Inflammatory macrophage (primary cell): ENCODE measurements at places on chromosomes 1 and 21.
A peak's percentile ranks its signal among the peaks of the same experiment; 100 is the strongest.

GRCh38 chr1:5728663-5729355, 263.4 kb downstream of the NPHP4 start:
- no peak for DNase-seq

GRCh38 chr1:111904478-111905218, 84.8 kb downstream of the KCND3 start:
- DNase-seq = no peak

- DNase-seq = no peak
Measured at GRCh38 chr21:31030367-31031106, 7.7 kb downstream of the KRTAP19-8 start.

DNA sequence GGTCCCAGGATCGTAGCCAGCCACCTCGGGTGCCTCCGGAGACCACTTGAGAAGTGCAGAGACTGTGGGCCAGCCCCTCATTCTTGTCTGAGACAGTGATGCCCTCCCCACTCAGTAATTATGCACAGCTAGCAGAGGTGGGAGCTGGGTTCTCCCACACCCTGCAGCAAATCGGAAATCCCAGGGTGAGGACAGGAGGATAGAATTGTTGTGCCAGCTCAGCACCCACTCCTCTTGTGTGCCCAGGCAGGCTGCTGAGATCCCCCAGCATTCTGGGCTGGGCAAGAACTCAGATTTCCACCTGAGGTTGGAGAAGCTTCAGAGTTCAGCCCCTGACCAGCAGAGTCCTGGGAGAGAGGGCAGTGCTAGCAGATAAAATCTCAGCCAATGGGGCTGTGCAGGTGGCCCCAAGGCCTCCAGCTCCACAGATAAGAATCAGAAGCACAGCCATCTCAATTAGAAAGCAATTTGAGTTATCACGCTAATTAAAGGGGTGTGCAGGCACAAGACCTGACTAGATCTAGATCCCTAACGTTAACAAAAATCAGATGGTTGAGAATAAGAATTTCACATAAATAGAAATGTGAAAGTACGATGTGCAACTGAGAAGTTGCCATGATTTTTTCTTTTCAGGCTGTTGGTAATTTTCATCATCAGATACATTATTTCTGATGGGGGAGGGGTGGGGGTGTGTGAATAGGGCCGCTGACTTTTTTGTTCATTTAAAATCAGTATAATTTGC, 45.5 kb upstream of the IRF2BP2 start:
- DNase-seq = no peak

GRCh38 chr1:61812916-61813315, 70.6 kb downstream of the PATJ start:
- DNase-seq = peak; percentile 49

DNA sequence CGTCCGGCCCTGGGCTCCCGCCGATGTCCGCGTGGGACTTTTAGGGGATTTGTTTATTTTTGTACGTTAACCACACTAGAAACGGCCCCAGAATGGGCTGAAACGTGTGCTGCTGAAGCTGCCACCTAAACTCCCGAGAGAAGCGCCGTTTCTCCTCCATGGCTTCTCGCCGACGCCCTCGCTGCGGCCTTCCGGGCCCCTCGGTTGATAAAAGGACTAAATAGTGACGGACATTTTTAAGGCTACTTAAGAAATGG, 678 bp upstream of the PTTG1IP start:
- DNase-seq = no peak

GRCh38 chr21:35138665-35139381, 89.7 kb upstream of the RUNX1 start:
- no peak for DNase-seq

- no peak for DNase-seq
Measured at GRCh38 chr1:3545363-3546047, 65.8 kb downstream of the MEGF6 start.

DNA sequence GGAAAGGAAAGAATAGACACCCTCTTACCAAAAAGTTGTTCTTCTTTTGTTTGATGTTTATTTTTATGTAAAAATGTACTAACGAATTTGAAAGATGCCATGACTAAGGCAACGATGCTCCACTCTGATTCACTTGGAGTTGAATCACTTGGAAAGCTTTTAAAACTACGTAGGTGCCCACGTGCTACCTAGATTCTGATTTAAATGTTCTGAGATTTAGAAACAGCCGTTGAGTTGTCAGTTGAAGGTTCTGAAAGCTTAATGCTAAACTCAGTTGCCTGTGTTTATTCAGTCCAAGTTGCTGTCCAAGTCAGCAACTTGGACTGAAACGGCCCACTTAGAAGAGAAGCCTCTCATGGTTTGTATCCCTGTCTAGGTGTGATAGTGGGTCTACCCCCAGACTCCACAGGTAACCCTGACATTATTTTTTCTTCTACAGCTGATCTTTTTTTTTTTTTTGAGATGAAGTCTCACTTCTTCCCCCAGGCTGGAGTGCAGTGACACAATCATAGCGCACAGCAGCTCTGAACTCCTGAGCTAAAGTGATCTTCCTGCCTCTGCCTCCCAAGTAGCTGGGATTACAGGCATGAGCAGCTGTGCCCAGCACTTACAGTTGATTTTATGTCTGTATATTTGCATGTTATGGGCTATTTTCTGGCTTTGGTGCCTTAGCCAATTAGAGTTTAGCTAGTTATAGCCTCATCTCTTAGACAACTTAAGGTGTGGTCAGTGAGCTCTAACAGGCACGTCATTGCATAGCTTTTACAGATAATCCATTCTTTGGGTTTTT, 1.4 kb upstream of the VAMP4 start:
- DNase-seq = no peak

- no peak for DNase-seq
Measured at GRCh38 chr1:56034847-56035481, 544.4 kb downstream of the PLPP3 start.

- DNase-seq = no peak
Measured at GRCh38 chr1:113369040-113369439, 21.3 kb upstream of the MAGI3 start.

- DNase-seq = no peak
Measured at GRCh38 chr1:203478231-203478630, 2.6 kb downstream of the PRELP start.

GRCh38 chr1:91680556-91681155, 180.0 kb downstream of the CDC7 start:
- DNase-seq = no peak

DNA sequence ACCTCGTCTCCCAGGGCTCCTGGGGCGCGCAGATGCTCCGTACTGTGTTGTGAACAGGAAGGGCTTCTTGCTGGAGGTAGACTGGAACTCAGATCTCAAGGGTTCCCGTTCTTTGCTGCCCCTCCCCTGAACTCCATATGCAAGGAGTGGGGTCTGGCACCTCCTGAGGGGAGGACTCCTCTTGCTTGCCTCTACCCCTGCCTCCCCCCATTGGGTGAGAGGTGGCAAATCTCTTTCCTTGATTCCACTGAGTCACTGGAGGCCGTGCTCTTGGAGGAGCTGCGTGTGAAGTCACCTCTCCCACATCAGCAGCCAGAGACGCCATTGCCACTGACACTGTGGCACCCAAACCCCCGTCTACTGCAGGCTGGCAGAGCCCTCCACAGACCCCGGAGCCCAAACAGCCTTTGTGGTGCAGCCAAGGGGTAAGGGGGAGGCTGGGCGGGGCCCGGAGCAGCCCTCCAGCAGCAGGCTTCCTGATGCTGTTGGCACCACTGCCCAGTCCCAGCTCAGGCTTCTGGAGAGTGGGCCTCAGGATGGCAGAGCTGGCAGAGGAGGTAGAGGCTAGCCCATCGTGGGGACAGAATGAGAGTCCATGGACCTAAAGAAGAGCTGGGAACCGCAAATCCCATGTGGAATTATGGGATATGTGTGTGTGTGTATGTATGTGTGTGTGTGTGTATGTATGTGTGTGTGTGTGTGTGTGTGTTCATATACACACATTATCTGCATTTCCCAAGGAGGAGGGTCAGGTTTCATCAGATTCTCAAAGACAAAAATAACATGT, 104.9 kb upstream of the RUNX3 start:
- DNase-seq = no peak

GRCh38 chr1:19400192-19400611, 85.1 kb downstream of the CAPZB start:
- DNase-seq = no peak

GRCh38 chr1:46053734-46054133, 78.7 kb downstream of the PIK3R3 start:
- no peak for DNase-seq

DNA sequence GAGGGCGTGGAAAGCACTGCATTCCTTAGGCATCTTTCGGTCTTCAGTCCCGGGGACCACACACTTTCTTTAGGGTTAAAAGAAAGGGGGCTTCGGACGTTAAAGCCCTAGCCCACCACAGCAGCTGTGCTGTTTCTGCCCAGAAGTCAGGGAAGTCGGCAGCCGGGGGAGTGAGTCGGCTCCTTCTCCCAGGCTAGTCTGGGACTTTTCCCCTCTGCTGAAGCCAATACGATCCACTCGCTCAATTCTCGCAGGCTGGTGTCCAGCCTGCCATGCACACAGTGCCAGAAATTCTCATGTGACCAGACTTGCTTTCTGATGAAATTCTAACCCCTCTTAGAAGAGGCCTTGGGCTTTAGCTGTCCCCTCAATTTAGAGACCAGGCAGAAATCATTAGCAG, 67.7 kb downstream of the BCAR3 start:
- no peak for DNase-seq

GRCh38 chr1:222522105-222522915, 25.6 kb downstream of the HHIPL2 start:
- no peak for DNase-seq

DNA sequence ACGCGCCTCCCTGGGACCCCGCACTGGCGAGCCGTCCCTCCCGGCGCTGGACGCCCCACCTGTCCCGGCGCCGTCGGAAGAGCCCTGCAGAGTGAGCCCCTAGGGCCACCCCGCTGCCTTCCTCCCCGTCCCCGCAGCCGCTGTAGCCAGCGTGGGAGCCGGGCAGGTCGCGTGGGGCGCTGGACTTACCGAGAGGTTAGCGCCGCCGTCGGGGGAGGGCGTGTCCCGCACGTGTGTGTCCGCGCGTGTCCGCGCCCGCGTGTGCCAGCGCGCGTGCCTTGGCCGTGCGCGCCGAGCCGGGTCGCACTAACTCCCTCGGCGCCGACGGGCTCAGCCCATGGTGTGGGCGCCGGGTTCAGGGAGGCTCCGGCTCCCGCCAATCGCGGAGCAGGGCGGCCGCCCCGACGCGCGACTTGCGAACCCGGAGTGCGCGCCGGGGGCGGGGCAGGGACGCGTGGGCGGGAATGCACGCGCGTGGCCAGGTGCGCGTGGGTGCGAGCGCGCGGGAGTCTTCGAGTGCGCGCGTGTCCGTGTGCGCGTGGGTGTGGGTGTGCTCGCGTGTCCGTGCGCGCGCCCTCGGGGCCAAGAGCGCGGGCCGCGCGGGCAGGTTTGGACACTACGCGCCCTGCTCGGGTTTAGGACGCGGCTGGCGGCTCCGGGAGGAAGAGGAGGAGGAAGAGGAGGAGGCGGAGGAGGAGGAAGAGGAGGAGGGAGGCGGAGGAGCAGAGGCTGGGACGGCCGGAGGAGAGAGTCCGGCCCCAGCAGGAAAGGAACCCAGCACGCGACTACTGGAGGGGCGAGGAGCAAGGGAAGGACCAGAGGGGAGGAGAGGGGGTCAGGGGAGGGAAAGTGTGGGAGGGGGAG, 145.2 kb upstream of the ETS2 start:
- no peak for DNase-seq

- DNase-seq = no peak
Measured at GRCh38 chr1:30505853-30506252, 217.5 kb downstream of the MATN1 start.

GRCh38 chr1:196732526-196732925, 42.1 kb upstream of the CFHR3 start:
- DNase-seq = no peak

GRCh38 chr1:193241132-193241827, 54.9 kb upstream of the B3GALT2 start:
- DNase-seq = no peak

DNA sequence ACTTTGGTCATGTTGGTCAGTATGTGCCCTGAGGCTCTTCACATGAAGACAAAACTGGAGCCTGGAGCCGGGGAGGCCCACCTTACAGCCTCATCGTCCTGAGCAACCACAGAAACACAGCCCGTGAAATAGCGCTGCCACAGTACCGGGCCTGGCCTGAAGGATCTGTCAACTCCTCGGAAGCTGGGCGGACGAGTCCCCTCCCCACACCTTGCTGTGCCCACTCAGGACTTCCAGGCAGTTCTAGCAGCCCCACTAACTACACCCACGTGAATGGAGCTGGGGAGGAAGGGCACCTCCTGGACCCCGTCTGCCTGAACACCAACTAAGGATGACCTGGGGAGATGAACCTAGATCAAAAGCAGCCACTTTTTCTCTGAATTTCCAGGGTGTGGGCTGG, 24.7 kb downstream of the SDE2 start:
- DNase-seq = no peak

DNA sequence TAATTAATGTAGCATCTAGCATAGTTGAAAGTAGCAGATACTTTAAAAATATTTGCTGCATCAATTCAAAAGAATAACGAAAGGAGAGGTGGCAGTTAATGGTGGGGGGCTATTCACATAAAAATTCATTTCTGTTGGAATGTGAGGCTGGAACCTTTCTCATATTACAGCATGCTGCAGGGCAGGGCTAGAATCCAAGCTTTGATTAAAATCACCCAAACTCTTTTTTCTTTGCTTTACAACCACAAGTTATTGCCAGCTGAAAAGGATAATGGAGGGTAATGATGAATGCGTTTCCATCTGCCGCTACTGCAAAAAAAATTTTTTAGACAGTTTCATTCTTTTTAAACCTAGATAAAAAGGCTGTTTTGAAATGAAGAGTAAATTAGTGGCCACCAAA, 9.8 kb downstream of the DISP1 start:
- DNase-seq = no peak

DNA sequence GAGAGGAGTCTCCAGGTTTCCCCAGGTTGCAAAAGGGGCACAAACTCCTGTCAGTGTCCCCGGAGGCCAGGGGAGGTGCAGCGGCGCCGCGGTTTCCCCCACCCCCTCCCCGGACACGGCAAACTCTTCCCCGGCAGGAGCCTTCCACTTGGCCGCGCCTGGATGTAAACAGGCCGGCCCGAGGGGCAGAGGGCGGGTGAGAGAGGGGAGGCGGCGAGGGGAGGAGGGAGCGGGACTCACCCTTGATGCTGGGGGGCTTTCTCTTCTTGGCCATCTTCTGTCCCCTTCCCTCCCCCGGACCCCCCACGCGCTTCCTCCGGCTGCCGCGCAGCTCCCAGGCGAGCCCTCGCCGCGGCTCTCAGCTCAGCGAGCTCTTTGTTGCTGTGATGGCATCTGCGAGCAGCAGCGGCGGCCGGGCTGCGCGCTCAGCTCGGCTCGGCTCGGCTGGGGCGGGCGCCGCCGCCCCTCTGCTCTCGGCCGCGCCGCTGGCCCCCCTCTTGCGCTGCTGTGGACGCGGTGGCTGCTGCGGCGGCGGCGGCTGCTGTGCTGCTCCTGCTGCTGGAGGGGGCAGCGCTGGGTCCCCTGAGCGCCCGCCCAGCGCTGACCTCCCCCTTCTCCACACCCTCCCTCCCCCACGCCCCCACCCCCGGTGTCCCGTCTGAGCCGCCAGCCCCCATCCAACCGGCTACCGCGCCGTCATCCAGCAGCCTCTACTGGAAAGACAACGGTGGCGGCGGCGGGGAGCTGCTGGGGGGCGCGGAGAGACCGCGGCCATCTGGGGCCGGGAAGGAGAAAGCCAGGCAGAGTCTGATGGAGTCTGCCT, 4.9 kb upstream of the SLC44A5 start:
- DNase-seq = no peak
